Activated T-helper 2 cell treated with anti-CD3 and anti-CD28 coated beads, Interferon-gamma antibody, Interleukin-2, Interleukin-4, amounts not matched to agents 10 μg/mL and 5 μg/mL and 100 μg/mL, durations not matched to agents 14 hours and 24 hours and 36 hours (primary cell): ENCODE measurements at places on chromosomes 3 and 15.

DNA sequence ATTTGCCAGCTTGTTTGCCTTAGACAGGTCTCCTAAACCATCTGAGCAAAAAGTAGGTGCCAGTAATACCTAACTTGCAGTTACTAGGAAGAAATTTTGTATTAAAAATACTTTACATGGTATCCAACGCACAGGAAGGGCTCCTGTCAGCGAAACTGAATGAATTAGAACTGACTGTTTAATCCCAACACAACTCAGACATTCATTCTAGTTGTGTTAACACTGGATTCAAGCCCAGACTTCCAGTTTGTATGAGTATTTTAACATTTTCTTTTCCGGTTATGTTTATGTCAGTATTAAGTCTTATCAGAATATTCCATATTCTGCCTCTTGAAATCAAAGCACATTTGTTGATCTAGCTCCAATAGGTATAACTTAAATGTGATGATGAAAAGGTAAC lies 82.0 kb upstream of the SOX2 start:
- no peak for DNase-seq

DNA sequence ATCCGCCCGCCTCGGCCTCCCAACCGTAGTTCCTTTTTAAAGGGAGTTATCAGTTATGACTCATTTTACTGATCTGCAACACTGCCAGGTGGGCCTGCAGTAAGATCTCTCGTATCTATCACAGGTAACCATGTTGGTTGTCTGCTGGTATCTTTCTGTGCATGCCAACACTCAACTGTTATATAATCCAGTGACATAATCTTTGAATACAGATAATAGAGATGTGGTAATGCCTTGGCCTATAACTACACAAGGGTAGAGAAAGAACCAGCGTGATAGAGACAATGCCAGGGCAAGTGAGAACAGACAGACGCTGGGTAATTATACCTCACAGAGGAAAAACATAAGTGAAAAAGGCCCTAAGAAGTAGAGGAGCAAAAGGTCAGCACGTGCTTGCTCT lies 11.0 kb upstream of the ARPP19 start:
- DNase-seq, result no peak

- no peak for DNase-seq
Observed at GRCh38 chr3:53192608-53193007, 31.6 kb downstream of the PRKCD start.

DNA sequence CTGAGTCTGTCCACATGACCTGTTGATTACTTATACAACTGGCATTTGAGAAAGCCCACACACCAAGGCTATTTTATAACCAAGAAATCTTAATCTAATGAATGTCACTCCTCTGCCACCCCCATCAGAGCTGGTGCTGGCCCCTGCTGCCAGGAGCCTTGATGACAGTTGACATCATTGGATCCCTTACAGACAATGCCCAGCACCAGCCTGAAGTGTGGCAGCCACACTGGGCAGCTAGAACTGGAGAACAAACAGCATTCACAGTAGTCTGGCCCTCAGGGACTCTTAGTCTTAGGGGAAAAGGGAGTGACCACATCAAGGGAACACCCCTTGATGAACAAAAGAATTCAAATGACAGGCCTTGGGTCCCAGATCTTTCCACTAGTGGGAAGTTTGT lies 840.6 kb downstream of the EPHA3 start:
- no peak for DNase-seq

DNA sequence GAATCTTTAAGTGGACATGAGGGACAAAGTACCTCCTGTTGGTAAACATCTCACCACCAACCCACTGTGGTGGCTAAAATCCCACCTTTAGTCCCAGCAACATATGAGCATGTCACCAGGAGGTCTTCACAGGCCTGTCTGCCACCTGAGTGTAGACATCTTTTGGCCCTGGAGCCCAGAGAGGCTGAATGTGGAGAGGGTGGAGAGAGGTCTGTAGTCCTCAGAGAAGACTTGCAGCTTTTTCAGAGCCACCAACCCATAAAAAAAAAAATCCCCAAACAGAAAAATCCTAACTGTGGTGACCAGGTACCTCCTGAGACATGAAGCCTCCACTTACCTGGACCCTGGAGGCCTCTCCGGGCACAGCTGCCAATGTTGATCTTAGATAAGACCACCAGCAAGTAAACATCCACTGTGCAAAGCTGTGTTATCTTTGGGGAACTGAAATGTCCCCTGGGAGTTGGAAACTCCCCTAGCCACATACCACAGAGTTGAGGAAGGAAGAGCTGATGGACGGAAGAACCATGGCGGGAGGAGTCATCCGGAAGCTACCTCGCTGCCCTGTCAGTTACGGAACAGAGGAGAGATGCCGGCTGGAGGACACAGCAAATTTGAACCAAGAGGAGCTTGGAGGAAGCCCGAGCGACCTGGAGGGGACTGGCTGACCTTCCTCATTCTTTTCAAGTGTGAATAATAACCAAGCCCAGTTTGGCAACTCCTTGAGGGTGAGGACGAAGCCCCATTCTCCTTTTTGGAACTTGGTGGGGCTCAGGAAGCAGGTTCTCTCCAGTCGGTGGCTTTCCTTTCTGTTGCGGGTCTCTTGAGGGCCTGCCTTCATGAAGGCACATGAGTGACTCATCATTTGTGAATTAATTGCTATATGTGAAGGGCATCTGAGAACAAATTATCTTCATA lies at the start of gene GHRL:
Gene GHRL (minus strand): TSS at position 443 of the 915 bp plus-strand sequence. CDS start 2,767 bp downstream, outside the sequence.
- DNase-seq, result no peak

- DNase-seq, result no peak
Observed at GRCh38 chr15:64134345-64134829, 17.1 kb upstream of the SNX22 start.

DNA sequence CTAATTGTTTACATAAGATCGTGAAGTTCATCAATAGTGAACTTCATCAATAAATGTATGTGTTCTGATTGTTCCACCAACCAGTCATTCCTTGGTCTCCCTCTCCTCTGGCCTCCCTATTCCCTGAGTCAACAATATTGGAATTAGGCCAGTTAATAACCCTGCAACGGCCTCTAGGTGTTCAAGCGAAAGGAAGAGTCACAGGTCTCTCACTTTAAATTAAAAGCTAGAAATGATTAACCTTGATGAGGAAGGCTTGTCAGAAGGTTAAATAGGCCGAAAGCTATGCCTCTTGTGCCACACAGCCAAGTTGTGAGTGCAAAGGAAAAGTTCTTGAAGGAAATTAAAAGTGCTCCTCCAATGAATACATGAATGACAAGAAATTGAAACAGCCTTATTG lies 89.4 kb upstream of the ACKR4 start:
- no peak for DNase-seq

GRCh38 chr3:36482256-36482655 lies 102.0 kb downstream of the STAC start:
- DNase-seq, result no peak

- no peak for DNase-seq
Observed at GRCh38 chr15:29380466-29380865, 110.8 kb upstream of the NSMCE3 start.

GRCh38 chr15:31051496-31052080 lies 49.9 kb downstream of the TRPM1 start:
- no peak for DNase-seq

DNA sequence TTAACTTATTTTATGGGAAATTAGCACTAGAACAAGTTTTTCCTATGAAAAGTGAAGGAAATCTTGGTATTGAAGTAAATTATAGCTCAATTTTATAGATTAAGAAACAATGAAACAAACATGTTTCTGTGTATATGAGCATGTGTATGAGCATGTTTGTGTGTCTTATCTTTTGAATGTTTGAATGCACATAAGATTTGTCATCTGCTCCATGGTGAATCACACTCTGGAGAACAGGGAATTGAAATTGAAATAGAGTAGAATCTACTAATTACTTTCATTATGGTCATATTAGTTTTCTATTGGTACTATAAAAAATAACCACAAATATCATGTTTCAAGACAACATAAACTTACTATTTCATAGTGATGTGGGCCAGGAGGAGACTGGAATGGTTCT lies 646.6 kb downstream of the OTOL1 start:
- no peak for DNase-seq

GRCh38 chr3:22476976-22477375 lies 726.0 kb upstream of the ZNF385D start:
- DNase-seq, result no peak

DNA sequence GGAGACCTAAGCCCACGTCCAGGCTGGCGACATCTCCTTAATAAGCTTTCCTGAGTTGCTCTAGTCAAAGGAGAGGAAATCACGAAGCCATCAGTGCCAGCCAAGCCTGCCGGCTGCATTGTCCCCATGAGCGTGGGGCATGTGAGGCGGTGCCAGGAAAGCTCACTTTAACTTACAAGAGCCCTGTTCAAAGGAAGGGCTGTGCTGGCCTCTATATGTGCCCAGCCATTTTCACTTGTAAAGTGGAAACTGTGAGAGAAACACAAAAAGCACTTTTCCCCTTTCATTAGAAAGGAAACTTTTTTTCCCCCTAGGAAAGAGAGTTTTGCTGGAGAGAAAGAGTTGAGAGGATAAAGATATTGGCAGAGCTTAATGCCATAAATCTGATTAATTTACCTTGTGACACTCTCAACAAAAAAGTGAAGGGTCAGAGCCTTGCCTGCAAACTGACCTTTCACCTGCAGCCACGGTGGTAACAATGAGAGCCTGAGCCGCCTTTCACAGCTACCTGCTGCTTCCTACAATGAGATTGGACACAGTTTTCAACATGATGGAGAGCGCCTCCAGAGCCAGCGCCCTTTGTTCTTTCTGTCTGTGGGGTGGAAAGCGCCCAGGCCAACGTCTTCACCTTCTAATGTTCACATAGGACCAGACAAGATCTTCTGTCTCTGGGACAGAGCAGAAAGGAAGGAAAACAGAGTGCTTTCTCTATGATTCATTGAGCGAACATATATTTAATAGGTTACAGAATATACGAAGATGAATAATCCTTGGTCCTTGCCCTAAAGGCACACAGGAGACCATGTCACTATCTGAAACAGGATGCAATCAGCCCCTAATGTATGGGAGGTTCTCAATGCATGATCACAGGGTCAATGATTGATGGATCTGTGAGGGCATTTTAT lies 233.1 kb upstream of the HES1 start:
- no peak for DNase-seq

DNA sequence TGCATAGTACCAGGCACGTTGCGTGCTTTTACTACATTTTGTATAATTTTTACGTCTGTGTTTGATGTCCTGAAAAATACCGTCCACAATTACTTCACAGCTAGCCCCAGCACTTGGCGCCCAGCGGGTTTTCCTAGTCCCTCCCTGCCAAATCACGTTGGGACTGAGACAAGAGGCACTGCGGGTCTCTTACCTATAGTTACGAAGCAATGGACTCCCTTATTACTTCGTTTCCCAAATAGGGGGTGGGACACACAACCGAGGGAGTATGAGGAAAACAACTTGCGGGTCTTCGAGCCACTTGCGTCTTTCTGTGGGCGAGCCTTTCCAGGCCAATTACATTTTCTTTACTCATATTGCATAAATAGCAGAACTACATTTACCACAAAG lies 620 bp upstream of the CMSS1 start:
- no peak for DNase-seq

DNA sequence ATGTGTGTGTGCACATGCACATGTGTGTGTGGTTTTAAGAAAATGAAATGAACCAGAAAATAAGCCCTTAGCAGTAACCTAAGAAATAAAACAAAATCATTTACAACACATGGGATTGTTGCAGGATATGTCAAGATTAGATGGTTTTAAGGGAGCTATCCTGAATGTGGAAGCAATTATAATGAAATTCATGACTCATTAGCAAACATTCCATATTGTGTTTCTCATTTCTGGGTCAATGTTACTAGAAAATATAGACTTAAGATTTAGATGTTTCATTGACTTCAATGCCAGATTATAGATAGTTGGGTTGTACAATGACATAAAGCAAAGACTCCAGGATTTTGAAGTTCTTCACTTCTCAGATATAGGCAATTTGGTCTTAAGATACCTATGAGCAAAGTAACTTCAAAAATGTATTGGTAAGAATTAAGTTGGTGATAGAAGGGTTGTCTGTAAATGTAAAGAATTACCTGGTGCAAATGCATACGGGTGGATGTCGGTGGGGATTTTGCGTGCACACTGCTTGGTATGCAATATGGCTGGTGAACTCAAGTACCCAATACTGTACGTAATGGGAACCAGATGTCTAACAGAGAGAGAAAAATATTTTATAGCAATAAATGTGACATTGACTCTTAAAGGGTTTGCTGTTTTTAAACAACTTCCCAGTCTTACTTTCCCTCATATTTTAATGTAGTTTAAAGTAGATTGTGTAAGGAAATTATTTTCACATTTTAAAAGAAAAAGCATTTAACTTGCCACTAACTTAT lies 53.9 kb upstream of the NR2F2 start:
- DNase-seq, result no peak

DNA sequence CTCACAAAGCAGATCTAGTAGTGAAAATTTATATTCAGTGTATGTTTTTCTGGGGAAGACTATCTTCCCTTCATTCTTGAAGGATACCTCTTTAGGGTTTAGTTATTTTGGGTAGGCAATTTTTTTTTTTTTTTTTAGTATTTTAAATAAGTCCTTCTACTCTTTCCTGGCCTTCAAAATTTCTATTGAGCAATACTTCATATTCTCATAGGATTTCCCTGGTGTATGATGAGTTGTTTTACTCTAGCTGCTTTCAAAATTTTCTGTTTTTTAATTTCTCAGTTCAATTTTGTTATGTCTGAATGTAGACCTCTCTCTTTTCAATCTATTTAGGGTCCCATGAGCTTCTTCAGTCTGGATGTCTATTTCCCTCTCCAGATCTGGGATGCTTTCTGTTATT lies 74.3 kb upstream of the PLSCR4 start:
- DNase-seq, result no peak

DNA sequence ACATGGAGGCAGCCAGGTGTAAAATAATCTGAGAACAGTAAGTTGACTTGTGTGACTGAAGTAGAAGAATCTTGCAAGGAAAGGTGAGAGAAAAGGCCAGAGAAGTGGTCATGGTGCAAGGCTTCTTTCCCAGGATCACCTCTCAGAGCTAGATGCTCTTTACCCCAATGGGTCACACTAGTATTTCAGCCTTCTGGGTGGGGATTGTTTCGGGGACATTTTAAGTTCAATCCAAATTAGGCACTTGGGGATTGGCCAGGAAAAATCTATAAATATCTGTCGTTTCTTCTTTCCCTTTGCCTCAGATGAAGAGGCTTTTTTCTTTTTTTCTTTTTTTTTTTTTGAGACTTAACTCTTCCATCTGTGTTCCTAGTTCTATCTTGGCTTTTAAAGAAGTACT lies 188.0 kb downstream of the KLHL25 start:
- DNase-seq, result no peak

DNA sequence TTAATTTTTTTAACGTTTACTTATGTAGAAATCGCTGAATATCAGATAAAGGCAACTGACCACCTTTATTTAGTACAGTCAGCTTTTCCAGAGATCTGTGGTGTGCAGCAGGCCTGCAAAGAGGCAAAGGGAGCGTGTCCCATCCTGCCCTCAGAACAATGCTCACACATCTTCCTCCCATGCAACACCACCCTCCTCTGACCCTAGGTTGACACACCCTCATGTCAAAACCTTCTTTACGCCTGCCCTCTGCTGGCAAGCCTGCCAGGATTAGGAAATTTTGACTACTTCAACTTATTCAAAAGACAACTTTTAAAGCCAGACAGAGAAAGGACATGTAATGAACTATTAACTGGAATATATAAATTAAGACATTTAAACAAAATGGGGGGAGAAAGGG lies 513.7 kb downstream of the FOXP1 start:
- DNase-seq, result peak; percentile 57
